Lower leg skin (tissue), 4 donors: ENCODE measurements at places on chromosomes 7 and 10. TPM values are rescaled to one million over a fixed set of nuclear protein-coding genes. Genes with fewer than 3 reads are reported as not detected.

The SH2D4B gene
- total RNA-seq = not detected

The SLC13A4 gene
- 1.1 TPM for total RNA-seq

The THNSL1 gene
- total RNA-seq = 1.8 TPM

The OGDHL gene
- 0.10 TPM for total RNA-seq

The SPDYE16 gene
- not detected for total RNA-seq

The NRCAM gene
- total RNA-seq = 5.4 TPM

The EN2 gene
- total RNA-seq = 0.52 TPM

The FAM204A gene
- total RNA-seq = 44.1 TPM

The DENND2A gene
- total RNA-seq = 2.5 TPM

The AFAP1L2 gene
- total RNA-seq = 14.1 TPM

The TMEM178B gene
- 1.2 TPM for total RNA-seq

The SSC4D gene
- not detected for total RNA-seq

The RAB19 gene
- total RNA-seq = 1.5 TPM

The ACBD7 gene
- 0.23 TPM for total RNA-seq

The SPAM1 gene
- total RNA-seq = not detected

The UTF1 gene
- total RNA-seq = not detected

The LRRC4 gene
- not detected for total RNA-seq

The TRIM50 gene
- 0.39 TPM for total RNA-seq

The MLXIPL gene
- 12.0 TPM for total RNA-seq

The GLI3 gene
- 19.2 TPM for total RNA-seq
